Metanephros (tissue), 2 donors: ENCODE measurements at places on chromosomes 6 and 20. TPM values are rescaled to one million over a fixed set of nuclear protein-coding genes. Genes with fewer than 3 reads are reported as not detected.

UNC5CL gene
- 14.6 TPM for total RNA-seq

RGS17 gene
- 0.82 TPM for total RNA-seq

TBCC gene
- 34.6 TPM for total RNA-seq

RAB44 gene
- 1.5 TPM for total RNA-seq

GPLD1 gene
- total RNA-seq: 3.9 TPM

LY6G6F gene
- not detected for total RNA-seq

TRAPPC3L gene
- 0.06 TPM for total RNA-seq

PPARD gene
- total RNA-seq: 12.3 TPM

ERVFRD-1 gene
- total RNA-seq: not detected

COL9A1 gene
- total RNA-seq: 9.9 TPM

LGSN gene
- total RNA-seq: 0.41 TPM

SLC22A3 gene
- 7.6 TPM for total RNA-seq

NOX3 gene
- 2.1 TPM for total RNA-seq

NHSL1 gene
- 23.1 TPM for total RNA-seq
